A549 treated with RU486 at 1 μM for 4 hours (cell line): ENCODE measurements at places on chromosomes 13 and 19. TPM values are rescaled to one million over a fixed set of nuclear protein-coding genes. Genes with fewer than 3 reads are reported as not detected.

Gene ELOF1
- 91.1 to 119 TPM (median 103 TPM) in 5 replicates for total RNA-seq

Gene CRB3
- 3.5 to 5.9 TPM (median 5.0 TPM) in 5 replicates for total RNA-seq

Gene MUC16
- total RNA-seq: 0.02 to 0.06 TPM (median 0.03 TPM) in 4 of 5 replicates, not detected in the other

Gene APC2
- 0.69 to 2.1 TPM (median 1.3 TPM) in 5 replicates for total RNA-seq

Gene TEAD2
- total RNA-seq: 13.9 to 21.0 TPM (median 17.2 TPM) in 5 replicates

Gene SLC7A1
- total RNA-seq: 24.6 to 33.7 TPM (median 31.9 TPM) in 5 replicates

Gene SULT2A1
- total RNA-seq: not detected in 5 replicates

Gene ZNF730
- not detected in 5 replicates for total RNA-seq

Gene SWSAP1
- total RNA-seq: 1.7 to 3.4 TPM (median 2.2 TPM) in 5 replicates

Gene STOML3
- not detected in 5 replicates for total RNA-seq

Gene SARS2
- total RNA-seq: 47.0 to 60.3 TPM (median 55.3 TPM) in 5 replicates

Gene WTIP
- total RNA-seq: 22.5 to 33.9 TPM (median 29.7 TPM) in 5 replicates

Gene CERS1
- total RNA-seq: 3.2 to 5.8 TPM (median 4.9 TPM) in 5 replicates
